ENCODE measurements at places on chromosomes 16 and 17.

GRCh38 chr16:49884033-49885015, 28.4 kb upstream of the ZNF423 start:
- no peak overlapping the region for H3K27ac ChIP-seq
- H3K4me3 ChIP-seq = no peak overlapping the region
- H3K4me1 ChIP-seq = no peaks in the 10 kb centered on the region
- no peaks in the 10 kb centered on the region for H3K36me3 ChIP-seq
- no peaks in the 10 kb centered on the region for H3K27me3 ChIP-seq

- DNase-seq = no peak
- H3K27ac ChIP-seq = peak overlapping the region; percentile 99
- no peaks in the 10 kb centered on the region for H3K27me3 ChIP-seq
- peaks cover 56% of the 10 kb centered on the region for H3K4me1 ChIP-seq
These were observed 2.3 kb upstream of the MT2A start for GRCh38 chr16:56606071-56606475.

- peaks cover 12% of the 10 kb centered on the region for H3K4me1 ChIP-seq
- H3K27me3 ChIP-seq = peaks cover 14% of the 10 kb centered on the region
- peak overlapping the region; percentile 90 for H3K27ac ChIP-seq
- H3K4me3 ChIP-seq = peak overlapping the region; percentile 78
- no peak for DNase-seq
- no peaks in the 10 kb centered on the region for H3K36me3 ChIP-seq
These were observed 623 bp upstream of the DDX52 start for GRCh38 chr17:37643869-37644268.

DNA sequence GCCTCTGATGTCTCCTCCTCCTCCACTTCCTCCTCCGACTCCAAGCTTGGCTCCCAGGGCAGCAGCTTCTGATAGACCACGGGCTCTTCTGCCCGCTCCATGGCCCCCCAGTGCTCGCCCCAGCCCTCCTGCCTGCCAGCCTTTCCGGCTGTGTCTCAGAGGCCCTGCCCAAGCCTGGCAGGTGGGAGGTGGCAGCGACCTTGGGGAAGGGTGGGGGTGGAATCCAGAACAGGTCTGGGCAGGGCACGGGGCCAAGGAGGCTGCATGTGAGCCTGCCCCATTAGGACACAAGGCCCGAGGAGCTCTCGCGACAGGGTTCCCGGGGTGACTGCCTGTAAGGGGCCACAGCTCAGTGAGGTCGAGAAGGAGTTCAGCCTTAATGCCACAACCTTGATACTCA, at the start of gene GGT6:
TSS of gene GGT6 (minus strand) at position 157 of the 400 bp plus-strand sequence. CDS start at position 101, 56 bp downstream.
- no peaks in the 10 kb centered on the region for H3K36me3 ChIP-seq
- H3K4me1 ChIP-seq = peaks cover 9% of the 10 kb centered on the region
- no peak within 1 kb of the TSS for H3K27ac ChIP-seq
- no peaks in the 10 kb centered on the region for H3K27me3 ChIP-seq
- H3K4me3 ChIP-seq = no peak within 1 kb of the TSS

DNA sequence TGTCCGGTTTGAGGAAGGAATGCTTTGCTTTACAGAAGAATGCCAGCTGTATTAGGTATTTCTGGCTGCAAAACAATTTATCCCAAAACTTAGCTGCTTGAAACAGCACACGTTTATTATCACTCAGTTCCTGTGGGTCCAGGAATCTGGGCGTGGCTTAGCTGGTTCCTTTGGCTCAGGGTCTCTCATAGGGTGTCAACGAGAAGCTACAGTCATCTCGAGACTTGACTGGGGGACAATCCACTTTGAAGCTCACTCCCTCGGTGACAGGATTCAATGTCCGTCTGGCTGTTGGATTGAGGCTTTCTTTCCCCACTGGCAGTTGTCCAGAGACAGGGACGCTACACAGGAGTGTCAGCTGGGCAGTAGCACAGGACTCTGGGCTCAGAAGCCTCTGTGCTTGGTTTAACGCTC, 9.6 kb upstream of the RHBDF2 start:
- H3K4me3 ChIP-seq = no peak overlapping the region
- no peak for DNase-seq
- H3K27me3 ChIP-seq = no peaks in the 10 kb centered on the region
- H3K36me3 ChIP-seq = no peaks in the 10 kb centered on the region
- H3K27ac ChIP-seq = peak overlapping the region; percentile 45
- H3K4me1 ChIP-seq = peaks cover 14% of the 10 kb centered on the region

DNA sequence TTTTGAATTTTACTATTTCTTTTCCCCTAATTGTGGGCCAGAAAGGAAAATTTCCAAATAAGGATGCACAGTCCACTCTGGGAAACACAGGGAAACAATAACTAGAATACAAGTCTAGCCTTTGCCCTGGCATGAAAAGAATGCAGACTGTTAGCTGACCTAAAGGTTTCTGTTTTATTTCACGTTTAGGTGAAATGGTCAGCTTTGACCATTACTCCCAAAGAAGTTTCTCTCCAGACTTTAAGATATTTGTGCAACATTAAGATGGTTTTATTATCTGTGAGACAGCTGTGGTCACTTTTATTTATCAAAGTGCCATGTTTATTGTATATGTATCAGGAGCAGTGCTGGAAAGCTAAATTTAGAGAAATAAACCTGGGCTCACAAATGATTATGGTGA, 163.9 kb downstream of the SPECC1 start:
- H3K4me1 ChIP-seq = no peaks in the 10 kb centered on the region
- H3K27me3 ChIP-seq = no peaks in the 10 kb centered on the region
- no peak for DNase-seq
- H3K27ac ChIP-seq = no peak overlapping the region
- no peak overlapping the region for H3K4me3 ChIP-seq

DNA sequence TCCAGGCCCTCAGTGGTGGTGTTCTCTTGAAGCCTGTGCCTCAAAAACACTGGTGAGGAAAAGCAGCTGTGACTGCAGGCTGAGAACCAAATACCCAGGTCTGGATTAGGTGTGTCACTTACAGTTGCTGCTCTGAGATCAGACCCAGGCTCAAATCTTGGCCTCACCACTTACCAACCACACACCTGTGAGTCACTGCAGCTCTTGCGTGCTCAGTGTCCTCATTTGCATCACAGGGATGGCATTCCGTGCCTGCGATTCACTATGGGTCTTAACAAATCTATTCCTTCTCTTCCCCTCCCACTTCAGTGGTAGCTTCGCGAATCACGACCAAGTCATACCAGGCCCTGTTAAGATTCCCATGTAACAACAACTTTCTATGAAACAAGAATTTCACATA, 233.4 kb upstream of the HSBP1 start:
- DNase-seq = no peak
- H3K27ac ChIP-seq = no peak overlapping the region
- H3K27me3 ChIP-seq = no peaks in the 10 kb centered on the region
- H3K4me3 ChIP-seq = no peak overlapping the region

DNA sequence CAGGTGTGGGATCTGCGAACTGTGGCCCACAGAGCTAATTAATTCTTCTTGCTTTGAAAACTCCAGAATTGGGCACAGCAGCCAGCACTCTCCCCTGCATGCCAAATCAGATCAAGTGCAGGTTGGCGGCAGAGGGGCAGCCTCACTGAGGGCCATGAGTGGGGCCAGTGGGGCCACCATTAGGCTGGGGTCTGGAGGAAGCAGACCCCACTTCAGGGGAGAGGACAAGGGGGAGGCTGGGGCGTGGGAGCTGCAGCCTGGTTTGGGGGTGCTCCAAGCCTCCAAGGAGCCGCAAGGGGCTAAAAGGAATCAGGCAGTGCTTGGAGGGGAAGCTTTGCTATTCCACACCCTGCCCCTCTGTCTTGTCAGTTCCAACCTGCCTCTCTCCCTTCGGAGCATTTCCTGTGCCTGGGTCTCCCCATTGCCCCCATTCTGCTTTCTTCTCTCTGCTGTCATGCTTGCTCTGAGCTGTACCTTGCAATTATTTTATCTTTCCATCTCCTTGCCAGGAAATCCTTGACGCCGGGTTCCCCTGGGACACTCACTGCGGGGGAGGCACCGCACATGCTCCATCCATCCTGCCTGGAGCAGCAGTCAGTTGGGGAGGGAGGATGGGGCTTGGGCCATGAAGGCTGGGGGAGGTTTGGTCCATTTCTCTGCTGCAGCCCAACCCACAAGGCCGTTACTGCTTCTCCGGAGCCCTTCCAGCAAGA, 3.3 kb upstream of the ABCC3 start:
- peaks cover 5% of the 10 kb centered on the region for H3K4me1 ChIP-seq
- H3K27ac ChIP-seq = no peak overlapping the region
- no peak overlapping the region for H3K4me3 ChIP-seq
- H3K27me3 ChIP-seq = peaks cover 34% of the 10 kb centered on the region
- no peaks in the 10 kb centered on the region for H3K36me3 ChIP-seq

GRCh38 chr16:70725912-70726828, 40.3 kb upstream of the MTSS2 start:
- H3K36me3 ChIP-seq = no peaks in the 10 kb centered on the region
- H3K4me3 ChIP-seq = no peak overlapping the region
- DNase-seq = peak; percentile 65

DNA sequence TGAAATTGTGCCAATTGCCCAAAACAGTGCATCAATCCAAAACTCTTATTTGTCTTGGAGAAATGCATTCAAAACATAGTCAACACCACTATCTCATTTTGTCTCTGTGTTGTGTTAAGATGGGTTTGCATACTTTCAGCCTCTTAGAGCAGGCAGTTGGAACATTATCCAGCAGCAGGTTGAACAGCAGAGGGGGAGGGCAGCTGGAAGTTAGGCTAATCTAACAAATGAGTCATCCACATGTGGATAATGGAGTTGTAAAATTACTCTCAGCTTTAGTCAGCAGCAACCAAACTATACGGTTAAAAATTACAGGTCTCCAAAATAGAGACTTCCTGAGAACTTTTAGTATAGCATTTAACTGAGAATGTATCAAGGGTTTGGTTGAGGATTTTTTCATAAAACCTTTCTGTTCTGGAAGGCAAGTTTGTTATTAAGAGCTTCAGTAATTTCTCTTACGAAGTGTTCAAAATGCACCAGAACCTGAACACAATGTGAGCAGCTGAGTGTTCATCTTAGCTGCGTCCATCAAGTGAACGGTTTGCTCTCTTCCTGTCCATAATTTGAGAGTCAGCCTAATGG, 46.3 kb downstream of the PRKCA start:
- peak; percentile 24 for DNase-seq
- peaks cover 23% of the 10 kb centered on the region for H3K4me1 ChIP-seq
- no peaks in the 10 kb centered on the region for H3K27me3 ChIP-seq
- H3K27ac ChIP-seq = peak overlapping the region; percentile 79
- no peaks in the 10 kb centered on the region for H3K36me3 ChIP-seq
- H3K4me3 ChIP-seq = no peak overlapping the region

DNA sequence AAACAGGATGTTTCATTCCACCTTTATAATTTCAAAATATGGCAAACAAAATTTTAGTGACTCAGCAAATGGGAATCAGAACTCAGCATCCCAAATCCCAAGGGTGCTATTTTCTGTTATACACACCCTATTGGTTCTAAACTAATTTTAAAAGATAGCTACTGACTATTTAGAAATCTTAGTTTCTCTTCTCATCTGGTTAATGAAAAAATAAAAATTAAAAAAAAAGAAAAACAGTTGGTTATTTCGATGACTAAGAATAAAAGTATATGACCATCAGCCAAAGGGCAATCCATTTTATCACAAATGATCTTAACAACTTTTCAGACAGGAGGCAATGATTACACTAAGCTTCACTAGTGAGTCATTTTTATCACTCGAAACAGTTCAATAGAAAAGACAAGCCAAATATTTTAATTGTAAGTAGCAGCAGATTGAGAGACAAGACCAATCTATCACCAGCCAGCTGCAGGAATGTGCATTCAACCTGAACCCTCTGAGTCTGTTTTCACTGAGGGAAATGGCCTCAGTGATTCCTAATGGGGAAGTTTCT, 15.2 kb downstream of the PHLPP2 start:
- no peak for DNase-seq
- H3K4me3 ChIP-seq = no peak overlapping the region
- no peaks in the 10 kb centered on the region for H3K27me3 ChIP-seq
- H3K36me3 ChIP-seq = no peaks in the 10 kb centered on the region
- H3K4me1 ChIP-seq = peaks cover 16% of the 10 kb centered on the region

DNA sequence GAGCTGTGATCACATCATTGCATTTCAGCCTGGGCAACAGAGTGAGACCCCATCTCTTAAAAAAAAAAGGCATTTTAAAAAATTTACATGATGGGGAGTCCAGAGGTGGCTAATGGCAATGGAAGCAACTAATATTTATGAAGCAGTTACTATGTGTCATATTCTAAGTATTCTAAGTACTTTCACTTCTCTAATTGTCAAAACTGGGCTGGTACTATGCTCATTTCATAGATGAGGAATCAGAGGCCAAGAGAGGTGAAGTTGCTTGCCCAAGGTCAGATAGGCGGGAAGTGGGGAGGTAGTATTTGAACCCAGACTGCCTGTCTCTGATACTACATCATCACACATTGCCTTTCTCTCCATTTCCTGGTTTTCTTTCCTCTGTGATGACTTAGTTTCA, 50.7 kb downstream of the SLC5A11 start:
- H3K27me3 ChIP-seq = no peaks in the 10 kb centered on the region
- no peak overlapping the region for H3K4me3 ChIP-seq
- no peaks in the 10 kb centered on the region for H3K36me3 ChIP-seq
- H3K4me1 ChIP-seq = no peaks in the 10 kb centered on the region
- H3K27ac ChIP-seq = no peak overlapping the region
- DNase-seq = no peak

- H3K27me3 ChIP-seq = no peaks in the 10 kb centered on the region
- no peak overlapping the region for H3K27ac ChIP-seq
- no peak for DNase-seq
- no peak overlapping the region for H3K4me3 ChIP-seq
These were observed 164.5 kb downstream of the NTN1 start for GRCh38 chr17:9185688-9186284.

DNA sequence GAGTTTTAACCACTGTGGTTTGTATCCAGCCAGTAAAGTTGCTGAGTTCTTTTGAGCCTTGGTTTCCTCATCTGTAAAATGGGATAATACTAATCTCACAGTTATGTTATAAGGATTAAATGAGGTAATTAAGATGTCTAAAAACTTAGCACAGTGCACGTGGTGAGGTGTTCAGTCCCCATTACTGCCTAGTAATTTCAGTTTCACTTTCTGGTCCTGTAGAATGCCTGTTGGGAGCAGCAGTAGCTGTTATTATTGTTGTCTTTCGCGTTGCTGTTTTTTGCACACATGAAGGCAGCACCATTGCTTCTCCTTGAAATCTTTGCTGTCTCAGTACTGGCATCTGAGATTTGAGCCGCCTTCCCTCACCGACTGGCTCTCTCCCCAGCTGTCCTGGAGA, 182.4 kb downstream of the DNAH9 start:
- H3K4me3 ChIP-seq = no peak overlapping the region
- DNase-seq = no peak
- no peaks in the 10 kb centered on the region for H3K27me3 ChIP-seq
- no peaks in the 10 kb centered on the region for H3K36me3 ChIP-seq
- H3K4me1 ChIP-seq = no peaks in the 10 kb centered on the region

DNA sequence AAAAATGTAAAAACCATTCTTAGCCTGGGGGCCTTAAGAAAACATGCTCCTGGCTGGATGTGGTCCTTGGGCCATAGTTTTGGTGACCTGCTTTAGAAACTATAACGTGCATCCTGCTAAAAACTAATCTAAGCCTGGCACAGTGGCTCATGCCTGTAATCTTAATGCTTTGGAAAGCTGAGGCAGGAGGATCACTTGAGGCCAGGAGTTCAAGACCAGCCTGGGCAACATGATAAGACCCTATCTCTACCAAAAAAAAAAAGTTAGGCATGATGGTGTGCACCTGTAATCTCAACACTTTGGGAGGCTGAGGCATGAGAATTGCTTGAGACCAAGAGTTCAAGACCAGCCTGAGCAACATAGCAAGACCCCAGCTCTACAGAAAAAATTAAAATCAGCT, 183.8 kb upstream of the CHMP6 start:
- H3K27ac ChIP-seq = no peak overlapping the region
- H3K36me3 ChIP-seq = no peaks in the 10 kb centered on the region
- H3K27me3 ChIP-seq = no peaks in the 10 kb centered on the region
- H3K4me3 ChIP-seq = no peak overlapping the region
- H3K4me1 ChIP-seq = no peaks in the 10 kb centered on the region
- DNase-seq = no peak

All from gastrocnemius medialis (tissue), 4 donors.